ENCODE measurements at places on chromosomes 16 and 17.

DNA sequence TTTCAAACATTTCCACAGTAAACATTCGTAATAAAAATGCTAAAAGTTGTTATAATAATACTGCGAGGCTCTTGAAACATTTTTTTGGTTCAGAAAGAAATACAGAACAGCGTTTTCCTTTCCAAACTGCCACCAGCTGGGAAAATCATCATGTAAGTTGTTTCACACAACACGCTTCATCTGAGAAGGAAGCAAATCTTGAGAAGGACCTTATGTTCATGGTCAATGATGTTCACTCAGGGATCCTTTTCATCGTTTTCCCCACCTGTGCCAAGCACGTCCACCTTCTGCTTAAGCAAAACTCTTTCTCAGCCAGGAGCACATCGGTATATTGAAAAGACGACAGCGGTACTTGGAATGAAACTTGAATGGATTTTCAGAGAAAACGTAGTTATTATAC, 274.5 kb upstream of the ELAC2 start:
- no peak for DNase-seq

DNA sequence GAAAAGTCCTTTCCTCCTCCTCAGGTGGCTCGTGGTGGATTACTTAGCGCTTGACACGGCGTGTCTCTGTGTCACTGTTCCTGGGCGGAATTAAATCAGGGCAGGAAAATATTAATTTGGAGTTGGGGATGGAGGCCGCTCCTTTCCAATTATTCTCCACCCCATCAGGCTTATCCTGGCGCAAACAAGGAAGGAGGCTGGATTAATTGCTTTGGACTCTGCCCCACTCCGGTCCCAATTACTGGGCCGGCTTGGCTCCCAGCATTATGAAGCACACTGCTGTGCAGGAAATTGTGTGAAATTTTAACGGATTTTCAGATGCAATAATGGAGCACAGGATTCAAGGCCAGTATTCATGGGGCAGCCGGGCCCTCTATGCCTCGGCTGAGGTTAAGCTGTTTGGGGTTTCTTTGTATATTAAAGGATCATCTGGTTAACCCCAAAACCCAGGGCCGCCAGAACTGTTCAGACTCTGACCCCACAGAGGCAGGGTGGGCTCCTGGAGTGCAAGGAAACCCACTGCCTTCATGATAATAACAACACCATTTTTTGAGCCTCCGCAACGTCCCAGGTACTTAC, 87.8 kb downstream of the MRM1 start:
- DNase-seq: no peak

GRCh38 chr16:12896562-12896961, 4.8 kb upstream of the SHISA9 start:
- no peak for DNase-seq

GRCh38 chr17:27155866-27156265, 138.0 kb upstream of the WSB1 start:
- DNase-seq: no peak

- DNase-seq: no peak
These were observed 9.1 kb downstream of the WSCD1 start for GRCh38 chr17:6079155-6079888.

- DNase-seq: no peak
These were observed 122.3 kb downstream of the GOSR1 start for GRCh38 chr17:30599428-30600059.

GRCh38 chr17:28499364-28499664, 6.8 kb upstream of the FOXN1 start:
- no peak for DNase-seq

GRCh38 chr17:45091778-45092425, 30.8 kb downstream of the NMT1 start:
- no peak for DNase-seq

DNA sequence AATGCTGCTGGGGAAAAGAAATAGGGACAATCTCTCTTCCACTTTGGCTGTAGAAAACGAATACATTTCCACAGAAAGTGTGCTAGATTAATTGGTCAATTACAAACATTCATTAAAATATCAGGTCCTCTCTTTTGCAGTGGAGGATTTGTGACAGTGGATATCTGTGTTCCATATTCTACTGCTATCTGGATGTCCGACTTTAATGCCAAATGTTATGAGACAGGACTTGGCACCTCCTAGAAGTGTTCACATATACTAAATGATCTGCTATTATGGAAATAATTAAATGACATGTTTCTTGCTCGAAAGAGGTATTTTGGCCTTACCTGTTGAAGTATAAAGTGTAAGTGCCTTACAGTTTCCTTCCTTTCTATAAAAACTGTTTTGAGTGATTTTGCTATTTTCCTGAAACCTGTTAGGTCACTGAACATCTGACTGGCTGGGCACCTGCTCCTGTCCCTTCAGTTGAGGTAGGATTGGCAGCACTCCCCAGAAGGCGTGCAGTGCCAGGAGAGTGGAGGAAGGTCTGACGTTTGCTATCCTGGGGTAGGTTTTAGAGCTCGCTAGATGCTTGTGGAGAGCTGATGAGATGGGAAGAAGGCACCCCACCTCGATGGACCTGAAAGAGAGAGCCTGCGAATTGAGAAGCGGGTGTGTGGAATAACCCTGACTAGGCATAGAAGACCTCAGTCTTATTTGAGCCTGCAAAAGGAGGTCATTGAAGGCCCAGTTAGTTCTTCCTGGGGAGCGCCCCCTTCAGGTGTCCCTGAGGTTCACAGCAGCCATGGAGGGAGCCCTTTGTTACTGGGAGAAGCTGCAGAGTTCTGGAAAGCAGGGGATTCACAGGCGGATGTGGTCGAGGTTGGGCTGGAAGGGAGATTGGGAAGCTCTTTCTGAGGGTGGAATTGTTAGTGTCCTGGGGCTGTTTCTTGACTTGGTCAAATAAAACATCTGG, 159.4 kb upstream of the ZNF267 start:
- no peak for DNase-seq

DNA sequence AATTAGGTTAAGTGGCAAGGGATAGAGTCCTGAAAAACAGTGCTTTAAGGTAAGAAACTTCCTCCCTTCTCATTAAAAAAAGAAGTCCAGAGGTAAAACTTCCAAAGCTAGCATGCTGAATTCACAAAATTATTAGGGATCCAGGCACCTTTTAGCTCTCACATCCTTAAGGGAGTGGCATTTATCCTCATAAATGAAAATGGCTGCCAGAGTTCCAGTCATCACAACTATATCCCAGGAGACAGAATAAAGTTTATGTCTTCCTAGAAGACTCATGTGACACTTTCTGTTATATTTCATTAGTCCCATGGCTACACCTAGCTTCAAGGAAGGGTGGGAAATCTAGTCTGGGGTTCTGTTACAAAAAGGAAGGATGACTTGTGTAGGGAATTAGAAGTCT, 23.3 kb upstream of the ADORA2B start:
- no peak for DNase-seq

- DNase-seq: no peak
These were observed 64.1 kb upstream of the TRAP1 start for GRCh38 chr16:3781421-3781820.

DNA sequence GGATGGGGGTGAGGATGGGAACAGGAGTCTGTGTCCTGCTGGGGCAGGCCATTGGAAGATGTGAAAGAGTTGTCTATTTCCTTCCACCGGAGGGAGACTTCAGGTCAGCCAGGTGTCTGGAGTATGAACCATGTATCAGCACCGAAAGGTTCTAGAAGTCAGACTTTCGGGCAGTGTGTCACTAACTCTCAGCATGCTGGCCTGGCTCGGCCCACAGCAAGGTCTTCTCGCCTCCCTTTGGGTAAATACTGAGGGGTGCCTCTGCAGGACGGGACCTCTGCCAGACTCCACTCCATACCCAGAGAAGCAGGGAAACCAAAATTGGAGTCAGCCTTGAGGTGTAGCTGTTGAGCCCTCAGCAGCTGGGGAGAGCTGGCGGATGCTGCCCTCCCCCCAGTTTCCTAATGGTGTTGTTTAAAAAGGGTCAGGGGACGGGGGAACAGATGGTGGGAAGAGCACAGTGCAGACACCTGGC, 507 bp downstream of the CIITA start:
- no peak for DNase-seq

DNA sequence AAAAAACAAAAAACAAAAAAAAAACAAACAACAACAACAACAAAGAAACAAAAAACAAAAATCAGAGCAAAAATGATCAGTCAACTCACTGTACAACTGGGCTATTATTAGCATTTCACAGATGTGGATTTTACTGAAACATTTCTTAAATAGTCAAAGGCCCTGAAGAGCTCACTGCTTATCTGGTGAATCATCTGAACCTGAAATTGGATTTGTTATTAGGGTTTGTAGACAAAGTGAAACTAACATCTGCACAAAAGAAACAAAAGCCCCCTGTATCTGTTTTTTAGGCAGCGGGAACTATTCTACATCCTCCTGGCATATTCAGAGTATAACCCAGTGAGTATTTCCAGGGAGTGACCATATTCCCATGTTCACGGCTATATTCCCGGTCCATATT, 32.6 kb upstream of the KSR1 start:
- DNase-seq: no peak

- no peak for DNase-seq
These were observed 161.5 kb upstream of the ZNF267 start for GRCh38 chr16:31712064-31712540.

DNA sequence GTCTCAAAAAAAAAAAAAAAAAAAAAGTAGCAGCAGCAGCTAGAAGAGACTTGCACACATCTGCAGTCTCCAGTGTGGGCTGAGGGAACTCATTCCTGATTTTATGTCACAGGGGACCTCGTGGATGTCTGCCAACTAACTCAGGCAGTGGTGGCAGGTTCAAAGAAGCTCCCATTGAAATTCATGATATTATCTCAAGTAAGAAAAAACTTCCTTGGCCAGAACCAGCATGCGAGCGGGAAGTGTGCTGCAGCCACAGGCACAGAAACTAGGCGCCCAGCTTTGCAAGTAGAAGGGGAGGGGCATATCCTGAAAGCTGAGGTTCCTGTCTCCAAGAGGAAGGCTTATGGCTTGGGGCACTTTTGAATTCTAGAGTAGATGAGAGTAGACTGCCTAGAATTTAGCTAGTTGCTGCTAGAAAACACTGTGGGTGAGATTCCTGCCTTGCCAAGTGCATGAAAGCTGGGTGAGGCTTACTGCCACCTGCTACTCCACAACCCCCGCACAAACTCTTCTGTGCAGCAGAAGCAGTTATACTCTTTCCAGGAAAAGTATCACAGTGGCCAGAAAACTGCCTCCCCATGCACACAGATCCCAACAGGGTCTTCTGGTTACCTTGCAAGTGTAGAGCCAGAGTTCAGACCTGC, 603.8 kb upstream of the CA10 start:
- no peak for DNase-seq

- no peak for DNase-seq
These were observed 47.8 kb downstream of the TNFRSF13B start for GRCh38 chr17:16923904-16924695.

- no peak for DNase-seq
These were observed 919.1 kb upstream of the EEF2KMT start for GRCh38 chr16:6016530-6017184.

DNA sequence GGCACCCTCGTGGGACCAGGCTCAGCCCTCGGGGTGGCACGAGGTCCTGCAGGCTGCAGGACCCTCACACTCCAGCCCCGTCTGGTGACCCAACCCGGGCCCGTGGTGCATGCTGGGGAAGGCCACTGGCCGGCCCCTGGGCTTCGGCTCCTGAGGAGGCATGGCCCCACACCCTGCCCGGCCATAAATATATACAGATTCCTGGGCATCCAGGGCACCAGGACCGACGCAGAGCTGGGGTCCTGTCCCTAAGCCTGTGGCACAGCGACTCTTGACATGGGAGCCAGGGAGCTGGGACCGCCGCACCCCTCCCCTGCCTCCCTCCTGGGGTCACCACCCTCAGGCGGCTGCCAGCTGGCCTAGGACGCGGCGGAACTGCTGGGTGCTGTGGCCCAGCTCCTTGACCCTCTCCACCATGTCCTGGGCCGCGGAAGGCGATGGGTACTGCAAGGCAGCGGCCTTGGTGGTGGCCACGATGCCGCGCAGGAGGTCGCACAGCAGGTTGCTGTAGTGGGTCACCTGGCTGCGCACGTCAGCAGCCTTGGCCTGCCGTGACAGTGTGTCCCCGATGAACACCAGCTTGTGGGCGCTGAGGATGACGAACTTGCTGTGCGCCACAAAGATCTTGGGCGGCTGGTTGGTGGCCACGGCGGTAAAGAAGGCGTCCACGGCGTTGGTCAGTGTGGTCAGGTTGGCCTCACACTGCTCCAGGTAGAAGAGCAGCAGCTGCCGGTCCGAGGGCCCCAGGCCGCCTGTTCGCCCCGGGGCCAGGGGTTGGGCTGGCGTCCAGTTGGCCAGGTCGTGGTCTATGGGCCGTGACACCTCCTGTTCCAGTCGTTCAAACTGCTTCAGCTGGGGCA, 10.6 kb downstream of the CTRB1 start:
- no peak for DNase-seq

DNA sequence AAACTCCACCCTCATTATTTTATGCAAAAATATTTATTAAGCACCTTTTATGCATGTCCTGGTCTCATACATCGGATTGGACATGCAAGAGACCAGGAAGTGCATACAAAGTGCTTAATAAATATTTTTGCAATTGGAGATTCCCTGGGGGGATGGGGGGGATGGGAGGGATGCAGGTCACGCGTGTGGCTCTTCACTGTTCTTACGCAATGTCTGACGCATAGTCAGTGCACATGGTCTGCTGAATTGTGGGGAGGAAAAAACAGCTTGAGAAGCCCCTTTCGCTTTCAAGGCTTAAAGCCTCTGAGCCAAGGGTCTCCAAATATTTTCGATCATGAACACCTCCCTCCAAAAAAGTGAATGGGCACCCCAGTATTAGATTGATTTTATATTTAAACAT, 96.7 kb upstream of the XYLT1 start:
- DNase-seq: no peak

DNA sequence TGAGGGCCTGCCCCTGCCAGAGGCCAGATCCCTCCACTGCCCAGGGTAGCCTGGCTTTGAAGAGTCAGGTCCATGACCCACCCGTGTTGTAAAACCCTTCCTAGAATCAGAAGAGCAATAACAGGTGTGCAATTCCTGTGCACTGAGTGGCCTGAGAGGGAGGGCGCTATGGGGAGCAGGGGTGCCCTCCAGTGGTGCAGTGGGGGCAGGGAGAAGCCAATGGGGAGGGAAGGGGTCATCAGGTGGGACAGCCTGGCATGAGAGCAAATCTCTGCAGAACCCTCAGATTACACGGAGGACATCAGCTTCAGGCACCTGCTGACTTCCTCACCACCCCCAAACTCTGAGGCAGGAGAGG, 72.9 kb upstream of the ZNF469 start:
- DNase-seq: no peak

DNA sequence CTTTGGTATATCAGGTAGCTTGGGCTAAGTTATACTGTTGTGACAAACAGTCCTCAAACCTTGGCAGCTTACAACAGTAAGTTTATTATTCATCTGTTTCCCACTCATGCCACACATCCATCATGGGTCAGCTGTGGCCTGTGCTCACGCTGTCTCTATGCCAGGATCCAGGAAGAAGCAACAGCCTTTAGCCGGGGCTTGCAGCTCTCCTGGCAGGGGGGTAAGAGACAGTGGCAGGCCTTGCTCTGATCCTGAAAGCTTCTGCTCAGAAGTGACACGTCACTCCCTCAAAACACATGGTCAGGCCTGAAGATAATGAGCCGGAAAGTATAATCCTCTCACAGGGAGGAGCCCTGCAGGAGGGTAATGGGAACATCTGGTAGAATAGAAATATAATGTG, 377.6 kb downstream of the CPPED1 start:
- no peak for DNase-seq

- no peak for DNase-seq
These were observed 117.6 kb upstream of the CACNG3 start for GRCh38 chr16:24138575-24138974.

All from activated naive CD4-positive, alpha-beta T cell (primary cell).